Left colon (tissue), 2 donors: ENCODE measurements at places on chromosomes 6 and 20.

DNA sequence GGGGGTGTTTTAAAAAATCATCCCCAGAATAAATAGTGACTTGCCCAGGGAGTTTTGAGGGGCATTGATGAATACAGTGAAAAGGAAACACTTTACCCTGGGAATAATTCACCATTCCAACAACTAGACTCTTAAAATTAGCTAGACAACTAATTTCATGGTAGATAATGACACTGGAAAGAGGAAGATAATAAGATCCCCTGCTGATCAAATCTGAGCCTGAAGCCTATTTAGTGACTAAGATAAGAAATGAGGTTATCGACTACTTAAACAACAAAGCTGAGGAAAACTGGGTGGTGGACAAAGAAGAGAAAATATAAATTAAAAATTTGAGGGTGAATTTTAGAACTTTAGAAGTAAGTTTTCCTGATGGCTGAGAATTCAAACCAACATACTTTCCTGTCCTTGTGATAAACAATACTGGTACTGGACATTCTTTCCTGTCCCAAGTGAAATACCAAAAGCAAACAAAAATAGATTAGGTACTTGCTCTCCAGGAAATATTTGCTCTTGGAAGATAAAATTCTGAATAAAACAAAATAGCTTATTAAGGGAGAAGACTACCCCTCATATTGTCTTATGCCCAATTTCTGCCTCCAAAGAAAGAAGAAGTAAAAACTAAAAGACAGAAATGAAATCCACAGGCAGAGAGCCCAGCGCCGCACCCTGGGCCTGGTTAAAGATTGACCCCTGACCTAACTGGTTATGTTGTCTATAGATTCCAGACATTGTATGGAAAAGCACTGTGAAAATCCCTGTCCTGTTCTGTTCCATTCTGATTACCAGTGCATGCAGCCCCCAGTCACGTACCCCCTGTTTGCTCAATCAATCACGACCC is 64.0 kb upstream of the ADGRF4 start:
- DNase-seq: peak; percentile 69

DNA sequence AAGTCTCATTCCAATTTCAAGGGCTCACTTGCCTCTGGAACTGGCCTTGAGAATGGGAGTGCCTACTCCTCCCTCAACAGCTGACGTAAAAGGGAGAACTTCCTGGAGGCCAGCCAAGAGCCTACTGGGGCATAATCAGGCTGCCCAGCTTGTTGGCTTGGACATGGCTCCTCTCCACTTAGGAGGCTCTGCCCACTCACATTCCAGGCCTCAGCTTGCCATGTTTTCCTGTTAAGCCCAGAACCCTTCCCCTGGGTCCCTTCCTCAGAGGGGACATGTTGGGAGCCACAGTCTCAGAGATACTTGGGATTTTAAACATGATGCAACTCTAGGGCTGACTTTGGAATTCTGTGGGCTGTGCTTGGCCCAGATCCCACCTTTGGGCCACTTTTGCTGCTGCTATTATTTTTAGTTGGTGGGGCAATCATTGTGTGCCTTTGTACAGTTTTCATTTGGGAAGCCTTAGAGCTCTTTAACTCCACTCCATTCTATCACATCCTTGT is 31.5 kb upstream of the ADTRP start:
- DNase-seq: peak; percentile 90

DNA sequence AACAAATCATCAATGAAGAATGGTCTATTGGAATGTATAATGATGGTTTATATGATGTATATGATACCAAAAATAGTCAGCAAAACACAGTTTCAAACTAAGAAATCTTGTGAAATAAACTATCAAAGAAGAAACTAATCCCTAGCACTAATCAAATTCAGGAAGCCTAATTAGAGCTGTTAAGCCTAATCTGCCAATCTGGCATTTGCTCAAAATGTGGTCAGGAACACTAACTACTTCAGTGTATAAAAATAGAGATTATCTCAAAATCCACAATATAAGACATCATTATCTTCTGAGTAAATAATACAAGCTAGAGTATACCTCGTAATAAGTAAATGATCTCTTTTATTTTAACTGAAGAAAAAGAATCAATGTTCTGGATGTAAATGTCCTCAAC is 12.8 kb upstream of the AKAP7 start:
- DNase-seq: no peak

DNA sequence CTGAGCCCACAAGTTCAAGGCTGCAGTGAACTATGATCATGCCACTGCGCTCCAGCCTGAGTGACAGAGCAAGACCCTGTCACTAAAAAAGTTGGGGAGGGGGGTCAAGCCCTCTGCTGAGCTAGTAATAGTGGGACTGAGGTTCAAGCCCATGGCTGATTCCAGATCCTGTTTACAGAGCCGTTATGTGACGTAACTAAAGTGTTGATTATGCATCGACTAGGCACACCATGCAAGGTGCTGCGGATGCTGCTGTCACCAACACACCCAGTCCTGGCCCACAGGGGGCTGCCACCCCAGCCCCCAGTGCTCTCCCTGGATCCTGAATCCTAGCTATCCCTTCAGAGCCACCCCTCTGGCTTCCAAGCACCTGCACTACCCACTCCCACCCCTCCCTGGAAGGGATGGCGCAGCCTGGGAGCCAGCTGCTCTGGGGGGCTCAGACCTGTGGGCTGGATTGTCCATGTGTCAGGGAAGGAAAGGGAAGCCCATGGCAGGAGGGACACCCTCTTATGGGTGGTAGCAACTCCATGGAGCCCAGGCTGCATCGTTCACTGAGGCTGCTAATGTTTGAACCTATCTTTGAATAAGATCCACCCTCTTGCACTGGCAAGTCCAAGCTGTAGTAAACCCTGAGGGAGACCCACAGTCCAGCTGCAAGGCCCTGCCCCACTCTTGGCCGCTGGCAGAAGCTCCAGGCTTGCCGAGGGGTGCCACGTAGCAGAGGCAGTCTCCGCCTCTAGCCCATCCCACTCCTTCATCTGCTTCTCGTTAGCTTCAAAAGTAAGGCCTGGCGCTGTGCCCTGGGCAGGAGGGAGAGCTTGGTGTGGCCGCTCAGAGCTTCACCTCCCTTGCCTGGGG is 95.0 kb downstream of the SNX5 start:
- peak; percentile 92 for DNase-seq

GRCh38 chr20:31821427-31821826 is 2.3 kb downstream of the MYLK2 start:
- no peak for DNase-seq
